HCT116 (cell line): ENCODE measurements at places on chromosomes 2 and 18. TPM values are rescaled to one million over a fixed set of nuclear protein-coding genes. Genes with fewer than 3 reads are reported as not detected.

- H3K27ac ChIP-seq: no peak overlapping the region
- no peaks in the 10 kb centered on the region for H3K4me1 ChIP-seq
- H3K4me3 ChIP-seq: no peak overlapping the region
- no peaks in the 10 kb centered on the region for H3K27me3 ChIP-seq
- H3K36me3 ChIP-seq: no peaks in the 10 kb centered on the region
Observed at GRCh38 chr2:11592671-11593574, 59.1 kb downstream of the GREB1 start.

DNA sequence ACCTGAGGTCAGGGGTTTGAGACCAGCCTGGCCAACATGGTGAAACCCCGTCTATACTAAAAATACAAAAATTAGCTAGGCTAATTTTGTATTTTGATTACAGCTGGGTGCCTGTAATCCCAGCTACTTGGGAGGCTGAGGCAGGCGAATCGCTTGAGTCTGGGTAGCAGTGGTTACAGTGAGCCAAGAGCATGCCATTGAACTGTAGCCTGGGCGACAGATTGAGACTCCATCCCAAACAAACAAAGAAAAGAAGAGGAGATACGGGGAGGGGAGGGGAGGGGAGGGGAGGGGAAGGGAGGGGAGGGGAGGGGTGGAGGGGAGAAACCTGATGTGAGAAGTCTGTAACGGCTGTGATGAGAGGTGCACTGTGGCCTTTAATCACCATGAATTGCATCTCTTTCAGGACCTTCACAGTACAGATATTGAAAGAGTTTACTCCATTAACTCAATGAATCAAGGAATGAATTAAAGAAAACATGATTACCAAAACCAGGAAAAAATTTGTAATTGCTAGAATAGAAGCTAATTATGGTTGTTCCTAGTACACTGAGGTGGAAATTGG is 135.3 kb downstream of the CALCRL start:
- no peaks in the 10 kb centered on the region for H3K27me3 ChIP-seq
- no peaks in the 10 kb centered on the region for H3K4me1 ChIP-seq
- H3K36me3 ChIP-seq: no peaks in the 10 kb centered on the region
- no peak overlapping the region for H3K27ac ChIP-seq
- no peak for DNase-seq

GRCh38 chr18:63266888-63267790 is 52.4 kb downstream of the BCL2 start:
- no peaks in the 10 kb centered on the region for H3K36me3 ChIP-seq
- H3K4me1 ChIP-seq: no peaks in the 10 kb centered on the region
- 0 out of 2 replicates have a peak, but pooled peaks cover 3% of the 10 kb centered on the region for H3K27me3 ChIP-seq
- no peak overlapping the region for H3K27ac ChIP-seq
- no peak overlapping the region for H3K4me3 ChIP-seq

- H3K27ac ChIP-seq: no peak overlapping the region
- no peak for DNase-seq
- H3K27me3 ChIP-seq: no peaks in the 10 kb centered on the region
- H3K4me3 ChIP-seq: no peak overlapping the region
Observed at GRCh38 chr18:48739266-48740067, 200.6 kb downstream of the CTIF start.

- DNase-seq: no peak
- no peak overlapping the region for H3K27ac ChIP-seq
- no peaks in the 10 kb centered on the region for H3K4me1 ChIP-seq
- H3K4me3 ChIP-seq: no peak overlapping the region
- no peaks in the 10 kb centered on the region for H3K36me3 ChIP-seq
- H3K27me3 ChIP-seq: no peaks in the 10 kb centered on the region
Observed at GRCh38 chr2:154518872-154519271, 179.6 kb upstream of the KCNJ3 start.

- DNase-seq: no peak
- no peaks in the 10 kb centered on the region for H3K27me3 ChIP-seq
- H3K36me3 ChIP-seq: no peaks in the 10 kb centered on the region
- peaks cover 10% of the 10 kb centered on the region for H3K4me1 ChIP-seq
- no peak overlapping the region for H3K4me3 ChIP-seq
- no peak overlapping the region for H3K27ac ChIP-seq
Observed at GRCh38 chr2:96541398-96542152, 5.0 kb downstream of the ARID5A start.

DNA sequence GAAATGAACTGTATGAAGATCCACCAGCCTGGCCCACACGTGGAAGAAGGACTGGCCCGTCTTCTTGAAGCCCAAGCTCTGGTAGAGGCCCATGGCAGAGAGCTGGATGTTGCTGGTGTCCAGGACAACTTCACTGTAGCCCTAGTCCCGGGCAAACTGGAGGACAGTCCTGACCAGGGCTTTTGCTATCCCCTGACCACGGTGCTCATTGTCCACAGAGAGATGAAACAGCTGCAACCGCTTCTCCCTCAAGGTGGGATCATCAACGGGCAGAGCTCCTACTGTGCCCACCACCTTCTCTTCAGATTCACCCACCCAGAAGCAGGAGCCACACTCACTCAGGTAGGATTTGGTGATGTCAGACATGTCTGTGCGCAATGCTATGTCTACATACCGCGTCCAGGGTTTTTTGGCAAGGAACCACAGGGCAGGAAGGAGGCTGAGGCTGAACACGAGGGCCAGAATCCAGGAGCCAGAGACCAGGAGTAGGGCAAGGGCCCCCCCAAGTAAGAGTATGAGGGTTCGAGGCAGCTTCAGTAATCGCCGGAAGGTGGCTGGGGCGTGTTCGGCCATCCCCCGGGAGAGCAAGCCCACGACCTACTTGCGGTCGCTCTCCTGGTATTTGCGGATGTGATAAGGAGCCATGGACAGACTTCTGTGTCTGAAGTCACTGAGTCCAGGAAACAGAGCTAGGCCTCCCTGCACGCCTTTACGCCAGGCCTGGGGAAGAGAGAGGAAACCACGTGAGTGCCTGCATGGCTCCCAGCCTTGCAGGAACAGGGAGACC is 36.3 kb downstream of the TPRKB start:
- no peaks in the 10 kb centered on the region for H3K27me3 ChIP-seq
- no peak overlapping the region for H3K27ac ChIP-seq
- DNase-seq: no peak
- no peaks in the 10 kb centered on the region for H3K36me3 ChIP-seq

DNA sequence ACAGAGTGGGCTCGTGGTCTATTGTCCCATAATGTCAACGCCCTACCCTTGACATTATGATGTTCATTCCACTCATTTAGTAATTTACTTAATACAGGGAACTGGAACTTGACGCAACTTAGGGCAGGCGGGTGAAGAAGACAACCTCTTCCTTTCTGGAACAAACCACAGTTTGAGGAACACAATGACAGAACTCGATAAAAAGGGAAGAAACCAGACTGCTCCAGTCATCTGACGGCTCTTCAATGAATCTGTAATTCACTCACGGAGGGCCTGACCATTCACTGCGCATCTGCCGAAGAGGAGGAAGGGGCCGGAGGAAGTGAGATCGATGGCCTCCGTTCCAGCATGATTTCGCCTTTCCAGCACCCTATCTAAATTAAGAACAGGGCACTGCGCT is 83.2 kb downstream of the BCL2 start:
- no peak overlapping the region for H3K4me3 ChIP-seq
- H3K27me3 ChIP-seq: no peaks in the 10 kb centered on the region
- peaks cover 13% of the 10 kb centered on the region for H3K4me1 ChIP-seq
- H3K36me3 ChIP-seq: no peaks in the 10 kb centered on the region

GRCh38 chr2:191970867-191971266 is 124.0 kb upstream of the CAVIN2 start:
- H3K4me3 ChIP-seq: no peak overlapping the region
- H3K27ac ChIP-seq: no peak overlapping the region
- no peaks in the 10 kb centered on the region for H3K36me3 ChIP-seq
- no peaks in the 10 kb centered on the region for H3K27me3 ChIP-seq
- no peak for DNase-seq
- no peaks in the 10 kb centered on the region for H3K4me1 ChIP-seq

GRCh38 chr18:23108496-23108895 is 26.8 kb upstream of the CABLES1 start:
- no peaks in the 10 kb centered on the region for H3K36me3 ChIP-seq
- H3K27me3 ChIP-seq: no peaks in the 10 kb centered on the region
- peaks cover 46% of the 10 kb centered on the region for H3K4me1 ChIP-seq
- DNase-seq: no peak
- H3K27ac ChIP-seq: no peak overlapping the region
- H3K4me3 ChIP-seq: no peak overlapping the region

The SERPINB10 gene
- total RNA-seq: not detected

The NABP1 gene
- 39.3 TPM for total RNA-seq

The GNLY gene
- total RNA-seq: 0.74 TPM

The RUFY4 gene
- 0.27 TPM for total RNA-seq
